Peyer's patch (tissue), 4 donors: ENCODE measurements at places on chromosomes 2 and 18. TPM values are rescaled to one million over a fixed set of nuclear protein-coding genes. Genes with fewer than 3 reads are reported as not detected.

DNA sequence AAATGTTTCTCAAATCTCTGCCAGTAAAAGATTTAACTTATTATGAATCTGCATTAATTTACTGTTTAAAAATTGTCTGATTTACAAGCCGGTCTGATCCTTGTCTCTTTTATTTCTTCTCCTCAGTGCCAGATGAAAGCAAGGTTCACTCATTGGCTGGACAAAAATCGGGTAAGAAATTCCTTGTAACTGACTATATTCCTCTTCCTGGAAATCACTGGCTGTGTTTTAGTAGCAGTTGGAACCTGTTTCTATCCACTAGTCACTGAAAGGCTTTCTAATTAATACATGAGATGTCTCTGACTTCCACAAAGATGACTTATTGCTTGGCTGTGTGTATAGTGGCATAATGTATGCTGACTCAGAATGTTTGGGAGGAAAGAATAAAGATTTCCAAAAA, 436.6 kb upstream of the NRP2 start:
- no peaks in the 10 kb centered on the region for H3K36me3 ChIP-seq
- H3K4me1 ChIP-seq = no peaks in the 10 kb centered on the region
- H3K27me3 ChIP-seq = no peaks in the 10 kb centered on the region
- no peak for DNase-seq
- H3K27ac ChIP-seq = no peak overlapping the region
- H3K4me3 ChIP-seq = no peak overlapping the region

DNA sequence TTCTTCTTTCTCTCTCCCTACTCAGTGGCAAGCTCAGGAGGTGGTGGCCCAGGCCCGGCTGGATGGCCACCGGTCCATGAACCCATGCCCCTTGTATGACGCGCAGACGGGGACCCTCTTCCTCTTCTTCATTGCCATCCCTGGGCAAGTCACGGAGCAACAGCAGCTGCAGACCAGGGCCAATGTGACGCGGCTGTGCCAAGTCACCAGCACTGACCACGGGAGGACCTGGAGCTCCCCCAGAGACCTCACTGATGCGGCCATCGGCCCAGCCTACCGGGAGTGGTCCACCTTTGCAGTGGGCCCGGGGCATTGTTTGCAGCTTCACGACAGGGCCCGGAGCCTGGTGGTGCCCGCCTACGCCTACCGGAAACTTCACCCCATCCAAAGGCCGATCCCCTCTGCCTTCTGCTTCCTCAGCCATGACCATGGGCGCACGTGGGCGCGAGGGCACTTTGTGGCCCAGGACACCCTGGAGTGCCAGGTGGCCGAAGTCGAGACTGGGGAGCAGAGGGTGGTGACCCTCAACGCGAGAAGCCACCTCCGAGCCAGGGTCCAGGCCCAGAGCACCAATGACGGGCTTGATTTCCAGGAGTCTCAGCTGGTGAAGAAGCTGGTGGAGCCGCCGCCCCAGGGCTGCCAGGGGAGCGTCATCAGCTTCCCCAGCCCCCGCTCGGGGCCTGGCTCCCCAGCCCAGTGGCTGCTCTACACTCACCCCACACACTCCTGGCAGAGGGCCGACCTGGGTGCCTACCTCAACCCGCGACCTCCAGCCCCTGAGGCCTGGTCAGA, 1.8 kb downstream of the NEU2 start:
- no peaks in the 10 kb centered on the region for H3K27me3 ChIP-seq
- no peaks in the 10 kb centered on the region for H3K4me1 ChIP-seq
- no peak overlapping the region for H3K4me3 ChIP-seq
- no peaks in the 10 kb centered on the region for H3K36me3 ChIP-seq

- DNase-seq = no peak
- H3K4me3 ChIP-seq = no peak overlapping the region
- H3K27ac ChIP-seq = peak overlapping the region; percentile 36
Observed at GRCh38 chr18:45110577-45111501, 430.2 kb downstream of the SETBP1 start.

- no peak overlapping the region for H3K4me3 ChIP-seq
- H3K27ac ChIP-seq = no peak overlapping the region
- H3K27me3 ChIP-seq = no peaks in the 10 kb centered on the region
- DNase-seq = no peak
- H3K36me3 ChIP-seq = no peaks in the 10 kb centered on the region
Observed at GRCh38 chr18:26290385-26290784, 64.1 kb downstream of the TAF4B start.

DNA sequence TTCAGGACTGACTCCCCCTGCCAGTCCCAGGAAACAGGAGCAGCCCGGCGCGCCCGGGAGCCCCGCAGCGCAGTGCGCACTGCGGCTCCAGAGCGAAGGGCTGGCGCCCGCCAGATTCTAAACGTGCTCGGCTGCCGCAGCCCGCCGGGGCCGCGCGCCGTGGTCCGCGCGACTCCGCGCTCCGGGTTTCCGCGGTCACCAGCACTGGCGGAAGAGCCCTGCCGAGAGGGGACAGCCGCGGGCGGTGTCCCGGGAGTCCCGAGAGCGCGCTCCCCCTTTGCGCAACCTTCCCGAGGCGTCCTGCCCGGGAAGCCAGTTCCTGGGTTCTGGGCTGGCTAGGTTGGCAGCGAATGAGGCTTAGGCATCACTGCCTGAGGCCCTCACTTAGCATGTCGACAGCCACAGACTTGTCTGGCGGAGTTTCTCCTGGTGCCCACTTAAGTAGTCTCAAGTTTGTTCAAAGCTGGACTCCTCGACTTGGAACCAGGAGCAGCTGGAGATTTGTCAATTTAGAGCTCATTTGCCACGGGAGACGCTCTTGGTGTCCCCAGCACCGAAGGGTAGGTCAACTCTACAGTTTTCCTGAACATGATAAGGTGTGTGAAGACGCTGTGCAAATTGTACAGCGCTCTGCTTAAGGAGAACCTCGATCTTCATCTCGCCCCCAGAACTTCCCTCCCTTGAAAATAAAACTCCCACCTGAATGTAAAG, 1.5 kb upstream of the VSNL1 start:
- peak overlapping the region; percentile 24 for H3K4me3 ChIP-seq
- peaks cover 23% of the 10 kb centered on the region for H3K4me1 ChIP-seq
- H3K27ac ChIP-seq = no peak overlapping the region
- no peaks in the 10 kb centered on the region for H3K27me3 ChIP-seq

DNA sequence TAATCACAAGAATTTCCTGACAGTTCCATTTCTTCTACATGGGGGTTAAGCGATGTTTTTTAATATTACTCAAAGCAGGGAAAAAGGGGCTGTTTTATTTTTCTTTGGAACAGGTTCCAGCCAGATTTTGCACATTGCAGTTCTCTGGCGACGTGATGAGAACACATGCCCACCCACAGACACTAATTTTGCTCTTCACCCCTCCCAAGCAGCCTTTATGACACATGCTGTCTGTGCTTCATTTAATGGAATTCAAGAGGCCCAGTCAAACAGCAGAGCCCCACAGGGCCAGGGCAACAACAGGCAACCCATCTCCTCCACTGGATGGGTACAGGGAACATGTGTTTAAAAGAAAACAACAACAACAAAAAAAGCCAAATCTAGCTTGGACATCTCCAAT, 70.8 kb downstream of the SPRED2 start:
- H3K4me3 ChIP-seq = no peak overlapping the region
- peaks cover 33% of the 10 kb centered on the region for H3K4me1 ChIP-seq
- H3K36me3 ChIP-seq = no peaks in the 10 kb centered on the region
- no peaks in the 10 kb centered on the region for H3K27me3 ChIP-seq

Gene GRB14
- 2.6 TPM for total RNA-seq

DNA sequence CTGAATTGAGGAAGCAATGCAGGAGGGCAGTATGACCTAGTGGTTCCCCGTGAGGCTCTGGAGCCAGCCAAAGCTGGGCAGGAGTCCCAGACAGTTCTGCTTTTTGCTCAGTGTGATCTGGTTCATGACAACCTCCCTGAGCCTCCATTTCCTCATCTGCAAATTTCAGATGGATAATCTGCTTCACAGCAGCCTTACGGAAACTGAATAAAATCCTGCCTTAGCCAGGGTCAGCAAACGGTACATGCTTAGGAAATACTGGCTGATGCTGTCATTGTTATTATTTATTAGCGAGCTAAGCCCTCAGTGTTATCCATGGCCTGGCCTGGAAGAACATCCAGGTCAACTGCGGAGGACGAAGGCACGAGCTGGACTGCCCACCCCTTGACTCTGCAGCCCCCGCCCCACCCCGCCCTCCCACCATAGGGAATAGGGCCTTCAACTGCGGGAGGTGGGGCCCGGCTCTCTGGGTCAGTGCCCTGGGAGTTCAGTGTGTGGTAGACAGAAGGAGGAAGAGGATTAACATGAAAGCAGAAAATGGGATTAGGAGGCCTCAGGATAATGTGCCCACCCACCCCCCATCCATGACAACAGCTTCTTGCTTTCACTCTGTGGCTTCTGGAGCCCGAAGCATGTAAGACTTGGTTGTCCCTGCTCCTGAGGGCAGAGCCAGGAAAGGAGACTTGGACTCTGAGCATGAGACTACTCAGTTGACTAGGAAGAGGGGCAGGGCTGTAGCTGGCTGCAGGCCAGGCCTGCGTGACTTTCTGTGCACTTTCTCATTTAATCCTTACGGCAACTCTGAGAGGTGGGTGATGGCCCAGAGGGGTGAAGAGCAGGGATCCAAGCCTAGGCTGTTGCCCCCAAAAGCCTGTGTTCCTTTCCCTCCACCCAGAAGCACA, 13.1 kb downstream of the PKDCC start:
- H3K27ac ChIP-seq = peak overlapping the region; percentile 25
- peaks cover 34% of the 10 kb centered on the region for H3K36me3 ChIP-seq
- no peaks in the 10 kb centered on the region for H3K27me3 ChIP-seq
- no peak for DNase-seq

- no peaks in the 10 kb centered on the region for H3K4me1 ChIP-seq
- H3K36me3 ChIP-seq = no peaks in the 10 kb centered on the region
- H3K27me3 ChIP-seq = no peaks in the 10 kb centered on the region
- H3K4me3 ChIP-seq = no peak overlapping the region
- no peak for DNase-seq
Observed at GRCh38 chr2:241837197-241837965, 21.3 kb downstream of the PDCD1 start.
